Kasumi-1 (cell line): ENCODE measurements at places on chromosomes 16 and 17.

DNA sequence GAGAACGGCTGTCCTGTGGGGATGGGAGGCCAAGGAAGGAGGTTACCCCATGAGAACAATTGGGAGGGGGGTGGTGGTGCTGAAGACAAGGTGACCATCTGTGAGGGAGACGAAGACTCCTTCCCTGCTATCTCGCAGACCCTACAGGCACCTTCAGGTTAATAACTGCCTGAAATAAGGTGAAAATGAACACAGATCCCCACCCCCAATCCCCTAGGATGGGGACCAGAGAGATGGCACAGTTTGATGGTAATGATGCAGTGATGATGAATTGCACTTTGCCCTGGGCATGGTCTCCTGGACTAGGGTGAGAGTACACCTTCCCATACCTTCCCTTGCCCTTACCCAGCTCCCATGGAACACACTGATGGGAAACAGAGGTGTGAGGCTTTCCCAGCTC, 1.4 kb upstream of the NAE1 start:
- DNase-seq, result no peak

DNA sequence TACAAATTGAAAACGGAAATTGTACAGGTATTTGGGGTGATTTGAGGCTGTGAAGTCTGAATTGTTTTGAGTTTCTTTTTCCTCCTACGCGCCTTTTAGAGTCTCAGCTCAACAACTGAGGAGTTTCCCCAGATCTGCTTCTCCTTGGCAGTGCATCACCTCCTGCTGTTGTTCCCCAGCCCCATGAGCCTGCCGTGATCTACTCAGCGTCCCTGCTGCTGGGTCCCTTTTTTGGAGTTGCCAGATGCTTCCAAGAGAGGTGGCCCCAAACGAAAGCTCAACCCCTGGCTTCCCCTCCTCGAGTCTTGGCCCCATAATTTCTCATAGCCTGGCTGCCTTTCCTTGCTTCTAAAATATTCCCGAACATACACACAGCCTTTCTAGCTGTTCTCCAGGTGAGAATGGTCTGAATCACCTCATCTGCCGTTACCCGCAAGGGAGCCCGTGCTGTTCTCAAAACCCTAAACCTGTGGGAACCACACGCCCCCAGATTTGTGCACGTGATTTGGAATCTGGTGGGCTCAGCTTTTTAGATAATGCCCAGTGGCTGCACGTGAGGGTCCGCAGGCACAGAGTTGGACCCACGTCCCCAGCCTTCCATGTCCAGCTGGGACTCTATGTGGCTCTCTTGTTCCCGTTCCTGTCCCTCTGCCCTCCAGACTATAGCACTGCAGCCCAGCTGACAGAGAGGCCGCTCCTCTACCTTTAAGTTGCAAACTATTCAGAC, 179.1 kb upstream of the CHMP6 start:
- DNase-seq, result no peak

DNA sequence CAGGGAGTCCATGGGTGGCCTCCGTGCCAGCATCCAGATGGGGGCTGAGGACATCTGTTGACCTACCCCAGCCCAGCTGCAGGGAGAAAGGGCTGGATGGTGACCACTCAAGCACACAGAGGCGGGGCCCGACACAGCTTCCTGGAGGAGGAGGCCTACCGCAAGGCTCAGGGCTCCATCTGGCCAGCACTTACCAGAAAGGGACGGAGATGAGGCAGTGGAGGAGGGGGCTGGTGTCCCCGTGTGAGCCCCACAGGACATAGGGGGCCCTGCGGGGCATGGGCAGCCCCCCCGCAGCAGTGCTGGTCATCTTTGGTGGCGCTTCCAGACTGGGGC, 147.5 kb upstream of the CIBAR2 start:
- no peak for DNase-seq

DNA sequence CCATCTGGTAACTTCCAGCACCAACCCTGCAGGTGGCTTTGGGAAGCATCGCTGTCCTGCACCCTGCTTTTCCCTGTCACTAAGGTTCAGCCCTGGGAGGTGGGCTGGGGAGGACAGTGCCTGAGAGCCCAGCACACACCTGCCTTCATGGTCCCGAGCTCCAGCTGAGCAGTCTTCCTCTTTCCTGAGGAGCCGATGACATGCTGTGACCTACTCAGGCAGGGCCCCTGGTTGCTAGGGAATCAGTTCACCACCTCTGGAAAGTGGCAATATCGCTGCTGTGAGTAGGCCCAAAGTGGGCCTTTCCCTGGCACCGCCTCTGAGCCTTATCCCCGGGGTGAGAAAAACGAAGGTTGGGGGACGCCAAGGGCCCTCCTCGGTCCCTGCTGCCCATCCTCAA, 17.9 kb downstream of the ST3GAL2 start:
- DNase-seq, result no peak

DNA sequence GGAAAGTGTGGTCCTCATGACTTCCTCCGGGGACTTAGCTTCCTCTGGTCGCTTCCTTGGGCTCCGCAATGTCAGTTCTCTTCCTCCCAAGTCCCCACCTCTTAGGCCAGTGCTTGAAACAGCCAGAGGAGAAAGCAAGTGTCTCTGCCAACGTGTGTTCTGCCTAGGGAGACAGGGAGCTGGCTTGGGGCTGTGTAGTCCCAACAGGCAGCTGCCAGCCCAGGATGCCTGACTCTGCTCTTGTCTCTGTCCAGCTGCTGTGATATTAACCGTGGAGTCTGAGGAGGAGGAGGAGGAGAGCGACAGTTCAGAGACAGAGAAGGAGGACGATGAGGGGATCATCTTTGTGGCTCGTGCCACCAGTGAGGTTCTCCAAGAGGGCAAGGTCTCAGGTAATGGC, 13.5 kb upstream of the PLEKHG4 start:
- no peak for DNase-seq
